HFF-Myc (cell line): ENCODE measurements at places on chromosomes 5 and 9.

GRCh38 chr9:111154081-111154562, 115.9 kb upstream of the LPAR1 start:
- DNase-seq, result no peak

DNA sequence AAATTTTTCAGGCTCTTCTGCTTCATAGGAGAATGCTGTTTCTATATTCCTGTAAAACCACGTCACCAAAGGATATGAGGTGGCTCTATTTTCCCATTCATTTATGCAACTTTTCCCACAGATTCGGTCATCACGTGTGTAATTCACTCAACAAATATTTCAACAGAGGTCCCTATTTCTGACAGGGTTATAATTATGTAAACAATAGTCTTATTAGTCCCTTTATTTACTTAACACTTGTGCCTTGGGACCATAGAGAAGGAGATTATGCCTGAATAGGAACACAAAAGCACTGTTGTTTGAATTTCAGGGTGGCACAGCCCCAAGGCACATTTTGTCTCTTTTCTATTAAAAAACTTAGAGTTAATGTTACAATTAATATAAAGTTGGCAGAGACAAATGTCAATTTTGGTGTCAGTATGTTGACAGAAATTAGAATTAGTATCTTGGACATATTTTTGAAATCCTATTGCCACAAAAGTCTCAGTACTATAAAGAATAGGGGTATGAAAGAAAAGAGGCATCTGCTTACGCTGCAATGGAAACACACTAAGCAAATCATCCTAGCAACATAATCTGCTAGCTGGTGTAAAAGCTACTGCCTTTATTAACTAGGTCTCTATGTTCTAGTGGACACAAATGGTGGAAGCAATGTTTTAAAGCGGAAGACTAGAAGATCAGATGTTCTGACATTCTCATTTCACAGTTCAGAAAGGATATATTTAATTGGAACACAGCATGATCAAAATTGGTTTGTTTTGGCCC, 229.1 kb upstream of the TBCA start:
- DNase-seq, result no peak

DNA sequence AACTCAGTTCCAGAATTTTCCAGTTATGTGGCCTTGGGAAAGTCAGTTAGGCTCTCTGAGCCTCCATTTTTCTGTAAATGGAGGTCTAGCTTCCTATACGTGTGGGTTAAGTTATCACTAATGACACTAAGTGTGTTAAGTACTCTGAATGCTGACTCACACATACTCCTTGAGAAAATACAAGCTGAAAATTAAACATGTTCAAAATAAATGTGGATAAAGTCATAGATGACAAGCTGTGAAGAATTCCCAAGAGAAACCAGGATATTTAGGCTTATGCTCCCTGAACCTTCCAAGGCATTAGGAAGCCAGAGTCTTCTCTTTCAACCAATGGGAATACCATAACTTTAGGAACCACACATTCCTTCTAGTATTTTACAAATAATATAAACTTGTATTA, 58.1 kb downstream of the ABCA1 start:
- DNase-seq, result no peak

DNA sequence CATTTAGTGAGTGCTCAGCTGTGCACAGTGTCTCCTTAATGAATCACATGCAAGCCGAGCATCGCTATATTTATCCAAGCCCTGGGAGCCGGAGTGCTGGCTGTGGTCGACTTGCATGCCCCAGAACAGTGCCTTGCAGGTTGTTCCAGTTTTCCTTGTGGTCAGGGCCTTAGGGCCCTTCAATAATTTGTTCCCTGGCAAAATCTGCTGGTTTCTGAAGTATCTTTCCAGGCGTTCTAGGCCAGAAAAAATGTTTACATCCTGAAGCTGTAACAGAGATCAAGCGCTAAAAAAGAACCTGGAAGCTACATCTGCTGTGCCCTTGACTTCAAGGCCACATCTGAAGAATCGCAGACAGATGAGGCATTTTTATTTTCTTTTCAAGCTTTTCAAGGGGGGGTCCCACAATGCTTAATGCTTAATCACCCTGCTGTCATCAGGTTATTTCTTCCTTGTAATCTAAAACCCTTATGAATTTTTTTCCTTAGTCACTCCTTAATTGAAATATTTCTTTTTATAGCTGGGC, 105.8 kb downstream of the DOCK2 start:
- DNase-seq, result peak; percentile 45

- DNase-seq, result no peak
These were observed 43.9 kb upstream of the ICE1 start for GRCh38 chr5:5378531-5378930.

- DNase-seq, result no peak
These were observed 56.9 kb downstream of the NPR3 start for GRCh38 chr5:32767948-32768467.
